Endothelial cell (in vitro differentiated cells): ENCODE measurements at places on chromosomes 11 and 22.

- peaks cover 10% of the 10 kb centered on the region for H3K36me3 ChIP-seq
- no peak for DNase-seq
- H3K27me3 ChIP-seq: no peaks in the 10 kb centered on the region
- H3K27ac ChIP-seq: no peak overlapping the region
Observed at GRCh38 chr22:47307326-47307725, 544.9 kb downstream of the TBC1D22A start.

DNA sequence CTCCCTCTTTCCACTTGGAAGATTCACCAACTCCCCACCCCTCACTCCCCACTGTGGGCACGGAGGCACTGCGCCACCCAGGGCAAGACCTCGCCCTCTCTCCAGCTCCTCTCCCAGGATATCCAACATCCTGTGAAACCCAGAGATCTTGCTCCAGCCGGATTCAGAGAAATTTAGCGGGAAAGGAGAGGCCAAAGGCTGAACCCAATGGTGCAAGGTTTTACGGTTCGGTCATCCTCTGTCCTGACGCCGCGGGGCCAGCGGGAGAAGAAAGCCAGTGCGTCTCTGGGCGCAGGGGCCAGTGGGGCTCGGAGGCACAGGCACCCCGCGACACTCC lies 397 bp upstream of the CD44 start:
- peaks cover 8% of the 10 kb centered on the region for H3K27me3 ChIP-seq
- H3K4me3 ChIP-seq: peak overlapping the region; percentile 93
- H3K27ac ChIP-seq: no peak overlapping the region
- peaks cover 21% of the 10 kb centered on the region for H3K4me1 ChIP-seq

- H3K4me3 ChIP-seq: peak overlapping the region; percentile 93
- DNase-seq: no peak
- no peaks in the 10 kb centered on the region for H3K36me3 ChIP-seq
- no peak overlapping the region for H3K27ac ChIP-seq
Observed at GRCh38 chr22:41801886-41802285, 1.4 kb downstream of the CCDC134 start.

GRCh38 chr11:32184723-32185376 lies 94.0 kb downstream of the RCN1 start:
- H3K4me3 ChIP-seq: no peak overlapping the region
- no peak overlapping the region for H3K27ac ChIP-seq
- DNase-seq: no peak
- no peaks in the 10 kb centered on the region for H3K36me3 ChIP-seq

GRCh38 chr11:58494101-58494500 lies 13.8 kb downstream of the OR5B21 start:
- no peak for DNase-seq
- no peaks in the 10 kb centered on the region for H3K27me3 ChIP-seq
- no peaks in the 10 kb centered on the region for H3K36me3 ChIP-seq
- no peak overlapping the region for H3K4me3 ChIP-seq
- no peaks in the 10 kb centered on the region for H3K4me1 ChIP-seq

- H3K4me3 ChIP-seq: peak overlapping the region; percentile 92
- peak; percentile 53 for DNase-seq
- peaks cover 17% of the 10 kb centered on the region for H3K4me1 ChIP-seq
- peak overlapping the region; percentile 88 for H3K27ac ChIP-seq
- H3K27me3 ChIP-seq: peaks cover 8% of the 10 kb centered on the region
Observed at GRCh38 chr11:67117672-67118180, 1.3 kb upstream of the KDM2A start.

GRCh38 chr11:99545616-99546015 lies 524.9 kb downstream of the CNTN5 start:
- H3K27ac ChIP-seq: no peak overlapping the region
- no peak for DNase-seq
- no peaks in the 10 kb centered on the region for H3K36me3 ChIP-seq
- H3K4me1 ChIP-seq: no peaks in the 10 kb centered on the region
- no peak overlapping the region for H3K4me3 ChIP-seq
- H3K27me3 ChIP-seq: no peaks in the 10 kb centered on the region

GRCh38 chr11:21415606-21416005 lies 746.2 kb downstream of the NELL1 start:
- H3K4me3 ChIP-seq: no peak overlapping the region
- H3K36me3 ChIP-seq: no peaks in the 10 kb centered on the region
- no peak for DNase-seq
- H3K27ac ChIP-seq: no peak overlapping the region
- peaks cover 4% of the 10 kb centered on the region for H3K27me3 ChIP-seq

DNA sequence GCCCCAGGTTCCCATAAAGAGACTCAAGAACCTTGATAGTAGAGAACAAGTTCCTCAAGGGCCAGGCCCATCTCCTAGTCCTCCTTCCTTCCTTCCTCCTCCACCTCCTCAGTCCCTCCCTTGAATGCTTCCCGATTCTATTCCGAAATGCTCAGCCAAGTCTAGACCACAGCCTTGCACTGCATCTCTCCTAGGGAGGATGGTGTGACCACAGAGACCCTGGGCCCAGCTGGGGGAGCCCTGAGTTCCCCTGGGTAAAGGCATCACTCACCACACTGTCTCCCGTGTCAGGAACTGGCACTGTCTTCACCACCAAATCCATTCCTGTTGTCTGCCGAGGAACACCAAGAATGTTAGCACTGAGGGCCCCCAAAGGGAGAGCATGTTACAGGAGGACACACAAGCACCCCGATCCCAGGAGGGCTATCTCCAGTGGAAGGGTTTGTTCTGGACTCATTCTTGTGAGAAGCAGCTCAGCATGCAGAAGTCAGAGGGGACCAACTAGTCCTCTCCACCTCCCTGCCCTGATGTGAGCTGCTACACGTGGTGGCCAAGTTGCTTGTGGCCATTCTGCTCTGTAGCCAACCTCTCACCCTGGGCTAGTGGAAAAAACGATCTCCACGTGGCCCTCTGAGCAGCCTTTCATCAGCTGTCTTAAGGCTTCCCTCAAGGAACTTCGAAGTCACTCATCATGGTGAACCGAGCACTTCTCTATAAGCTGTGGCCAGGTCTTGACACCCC lies 8.7 kb downstream of the IFT27 start:
- H3K27me3 ChIP-seq: peaks cover 12% of the 10 kb centered on the region
- no peak overlapping the region for H3K27ac ChIP-seq
- H3K4me3 ChIP-seq: no peak overlapping the region
- peaks cover 16% of the 10 kb centered on the region for H3K4me1 ChIP-seq

DNA sequence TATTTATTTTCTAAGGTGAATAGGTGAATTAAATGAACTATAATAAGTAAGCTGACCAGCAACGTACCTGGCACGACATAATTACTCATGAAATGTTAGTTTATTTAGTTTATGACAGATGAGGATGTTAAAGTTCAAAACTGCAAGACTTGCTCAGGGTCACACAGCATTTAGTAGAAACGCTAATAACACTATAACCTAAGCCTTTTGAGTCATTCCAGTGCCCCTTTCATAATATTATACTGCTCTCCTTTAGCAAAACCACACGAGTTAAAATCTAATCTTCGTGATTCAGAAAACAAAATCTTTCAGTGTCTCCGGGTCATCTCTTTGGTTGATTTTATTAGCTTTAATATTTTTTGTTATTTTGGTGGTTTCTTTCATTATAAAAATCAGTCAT lies 39.6 kb downstream of the BTBD10 start:
- DNase-seq: no peak
- H3K4me1 ChIP-seq: peaks cover 6% of the 10 kb centered on the region
- H3K27me3 ChIP-seq: no peaks in the 10 kb centered on the region
- peaks cover 16% of the 10 kb centered on the region for H3K36me3 ChIP-seq
- H3K4me3 ChIP-seq: no peak overlapping the region

DNA sequence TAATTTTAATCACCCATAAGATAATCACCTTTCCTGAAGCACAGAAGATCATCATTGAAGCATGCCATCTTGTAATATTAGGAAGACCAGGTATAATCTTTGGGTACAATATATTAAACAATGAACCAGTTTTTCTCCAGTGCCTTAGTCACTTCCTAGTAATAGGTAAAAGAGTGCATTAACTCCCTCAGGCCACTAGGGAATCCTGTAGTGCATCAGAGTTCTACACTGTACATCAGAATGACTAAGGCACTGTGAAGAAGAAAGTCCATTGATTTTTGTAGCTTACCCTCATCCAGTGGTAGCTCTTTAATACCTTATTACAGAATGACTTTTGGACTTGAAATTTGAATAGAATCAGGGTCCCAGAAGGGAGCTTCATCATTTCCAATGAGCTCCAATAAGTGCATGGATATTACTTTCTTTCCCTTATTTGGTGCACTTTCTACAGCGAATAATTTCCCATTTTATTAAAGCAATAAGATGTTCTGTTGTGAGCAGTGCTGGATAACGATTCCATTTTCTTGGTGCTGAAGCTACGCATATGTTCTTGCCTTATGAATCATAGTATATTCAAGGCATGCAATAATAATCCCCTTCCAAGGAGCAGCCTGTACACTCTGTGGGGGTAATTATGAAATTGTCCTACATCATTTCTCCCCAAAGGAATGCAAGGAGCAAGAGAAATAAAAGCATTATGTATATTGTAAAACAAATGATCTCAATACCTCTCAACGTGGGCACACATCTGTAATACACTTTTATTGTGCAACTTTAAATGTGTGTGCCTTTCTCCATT lies 4.7 kb downstream of the C11orf87 start:
- H3K27me3 ChIP-seq: peaks cover 5% of the 10 kb centered on the region
- no peak for DNase-seq
- H3K36me3 ChIP-seq: no peaks in the 10 kb centered on the region
- H3K4me1 ChIP-seq: peaks cover 14% of the 10 kb centered on the region
- H3K4me3 ChIP-seq: no peak overlapping the region

GRCh38 chr11:118139578-118139977 lies 13.0 kb downstream of the SCN4B start:
- H3K27me3 ChIP-seq: peaks cover 9% of the 10 kb centered on the region
- H3K4me1 ChIP-seq: peaks cover 8% of the 10 kb centered on the region
- H3K4me3 ChIP-seq: no peak overlapping the region
- no peaks in the 10 kb centered on the region for H3K36me3 ChIP-seq

DNA sequence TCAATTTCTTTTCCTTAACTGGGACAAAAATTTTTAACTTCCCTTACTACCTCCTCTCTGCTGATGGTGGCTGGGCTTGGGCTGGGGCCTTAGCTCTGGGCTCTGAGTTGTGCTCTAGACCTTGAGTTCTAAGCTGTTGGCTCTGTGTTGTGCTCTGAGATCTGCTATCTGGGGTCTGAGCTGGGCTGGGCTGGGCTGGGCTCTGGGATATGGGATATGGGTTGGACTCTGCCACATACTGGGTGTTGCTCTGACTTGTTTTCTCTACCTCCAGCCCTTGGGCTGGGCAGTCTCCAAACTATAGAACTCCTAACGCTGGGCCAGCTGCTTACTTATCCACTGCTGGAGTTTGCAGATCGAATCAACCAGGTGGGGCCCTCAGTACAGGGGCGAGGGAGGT lies 41.9 kb downstream of the DNHD1 start:
- peaks cover 10% of the 10 kb centered on the region for H3K4me1 ChIP-seq
- H3K36me3 ChIP-seq: no peaks in the 10 kb centered on the region
- H3K4me3 ChIP-seq: no peak overlapping the region
- DNase-seq: no peak

- no peak for DNase-seq
- H3K4me3 ChIP-seq: no peak overlapping the region
- H3K4me1 ChIP-seq: peaks cover 16% of the 10 kb centered on the region
- no peak overlapping the region for H3K27ac ChIP-seq
- H3K36me3 ChIP-seq: peaks cover 10% of the 10 kb centered on the region
Observed at GRCh38 chr22:50633086-50633485, 5.1 kb upstream of the ARSA start.

DNA sequence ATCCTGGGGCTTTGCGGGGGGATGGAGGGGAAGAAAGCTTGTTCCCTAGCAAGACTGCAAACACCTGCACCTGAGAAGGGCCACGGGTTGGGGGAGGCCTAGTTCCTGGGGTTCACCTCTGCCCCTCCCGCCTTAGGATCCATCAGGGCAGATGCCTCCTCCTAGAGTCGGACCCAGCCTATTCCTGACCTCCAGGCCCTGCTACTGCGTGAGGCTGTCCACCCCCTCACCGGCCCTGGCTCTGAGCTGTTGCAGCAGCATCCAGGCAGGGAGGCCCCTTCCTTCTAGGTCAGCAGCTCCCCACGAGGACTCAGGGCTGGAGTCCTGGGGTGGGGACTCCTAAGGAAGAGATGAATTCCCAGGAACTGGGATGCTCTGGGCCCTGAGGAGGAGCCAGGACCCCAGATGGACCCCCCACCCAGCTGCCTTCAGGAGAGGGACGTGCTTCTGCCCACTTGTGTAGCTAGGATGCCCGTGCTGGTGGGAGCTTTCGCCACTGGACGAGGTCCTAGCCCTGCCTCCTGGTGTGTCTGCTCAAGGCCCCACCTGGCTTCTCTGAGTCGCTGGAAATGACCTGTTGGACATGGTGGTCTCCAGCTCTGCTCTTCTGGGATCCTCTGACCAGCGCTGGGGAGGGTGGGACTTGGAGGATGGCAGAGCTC lies 10.3 kb downstream of the MRGPRF start:
- H3K36me3 ChIP-seq: no peaks in the 10 kb centered on the region
- peaks cover 2% of the 10 kb centered on the region for H3K4me1 ChIP-seq
- H3K4me3 ChIP-seq: no peak overlapping the region
- DNase-seq: no peak
- H3K27ac ChIP-seq: no peak overlapping the region

- no peak overlapping the region for H3K4me3 ChIP-seq
- peaks cover 6% of the 10 kb centered on the region for H3K27me3 ChIP-seq
- H3K27ac ChIP-seq: no peak overlapping the region
- H3K36me3 ChIP-seq: no peaks in the 10 kb centered on the region
- DNase-seq: no peak
Observed at GRCh38 chr22:19615867-19616581, 91.8 kb upstream of the CLDN5 start.

DNA sequence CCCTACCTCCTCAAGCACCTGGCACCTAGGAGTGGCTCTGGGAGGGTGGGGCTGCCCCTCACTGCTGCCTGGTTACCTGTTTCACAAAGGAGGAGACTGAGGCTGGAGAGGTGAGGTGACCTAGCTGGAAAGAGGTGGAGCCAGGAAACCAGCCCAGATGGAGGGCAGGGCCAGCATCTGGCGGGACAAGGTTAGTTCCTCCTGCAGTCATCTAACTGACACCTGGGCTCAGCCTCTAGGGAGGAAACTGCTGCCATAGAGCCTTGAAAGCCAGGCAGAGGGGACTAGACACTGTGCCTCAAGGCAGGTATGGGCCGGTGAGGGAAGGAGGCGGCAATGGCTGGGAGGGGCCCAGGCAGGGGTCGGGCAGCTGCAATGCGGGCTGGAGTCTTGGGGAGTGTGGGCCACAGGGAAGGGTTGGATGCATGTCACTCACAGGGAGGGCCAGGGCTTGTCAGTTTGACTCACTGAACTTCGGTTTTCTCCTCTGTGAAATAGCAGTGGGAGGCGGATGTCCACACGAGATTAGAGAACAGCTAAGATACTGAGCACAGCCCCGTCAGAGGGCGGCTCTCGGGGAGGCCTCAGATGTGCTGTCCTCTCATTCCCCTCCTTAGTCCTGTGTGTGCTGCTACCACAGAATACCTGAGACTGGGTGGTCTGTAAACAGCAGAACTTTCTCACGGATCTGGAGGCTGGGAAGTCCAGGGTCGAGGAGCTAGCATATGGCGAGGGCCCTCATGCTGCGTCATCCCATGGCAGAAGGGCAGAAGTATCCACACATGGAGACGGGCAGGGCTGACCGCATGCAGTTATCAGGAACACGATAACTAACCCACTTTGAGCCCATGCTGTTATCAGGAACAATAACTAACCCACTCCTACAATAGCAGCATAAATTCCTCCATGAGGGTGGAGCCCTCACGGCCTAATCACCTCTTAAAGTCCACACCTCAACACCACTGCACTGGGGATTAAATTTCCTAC lies 16.1 kb downstream of the MGAT3 start:
- H3K36me3 ChIP-seq: no peaks in the 10 kb centered on the region
- no peak for DNase-seq
- H3K27me3 ChIP-seq: peaks cover 10% of the 10 kb centered on the region
- no peak overlapping the region for H3K4me3 ChIP-seq
- peaks cover 15% of the 10 kb centered on the region for H3K4me1 ChIP-seq
